ENCODE measurements at places on chromosomes 3 and 15.

DNA sequence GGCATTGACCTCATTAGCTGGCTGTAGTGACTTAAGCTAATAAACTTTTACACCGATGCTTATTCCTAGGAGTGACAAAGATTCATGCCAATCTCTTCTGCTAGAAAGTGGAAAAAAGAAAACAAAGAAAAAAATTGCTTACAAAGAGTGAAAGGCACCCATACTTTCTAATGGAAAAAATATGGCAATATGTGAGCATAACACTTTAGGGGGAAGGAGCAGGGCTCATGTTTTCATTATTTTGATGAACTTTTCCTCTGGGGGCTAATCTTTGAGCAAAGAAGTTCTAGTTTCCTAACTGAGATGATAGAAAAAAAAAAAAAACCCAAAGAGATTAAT, 94.8 kb upstream of the THRB start:
- DNase-seq: no peak

GRCh38 chr15:74817370-74817737, 4.7 kb downstream of the LMAN1L start:
- peak; percentile 50 for DNase-seq

DNA sequence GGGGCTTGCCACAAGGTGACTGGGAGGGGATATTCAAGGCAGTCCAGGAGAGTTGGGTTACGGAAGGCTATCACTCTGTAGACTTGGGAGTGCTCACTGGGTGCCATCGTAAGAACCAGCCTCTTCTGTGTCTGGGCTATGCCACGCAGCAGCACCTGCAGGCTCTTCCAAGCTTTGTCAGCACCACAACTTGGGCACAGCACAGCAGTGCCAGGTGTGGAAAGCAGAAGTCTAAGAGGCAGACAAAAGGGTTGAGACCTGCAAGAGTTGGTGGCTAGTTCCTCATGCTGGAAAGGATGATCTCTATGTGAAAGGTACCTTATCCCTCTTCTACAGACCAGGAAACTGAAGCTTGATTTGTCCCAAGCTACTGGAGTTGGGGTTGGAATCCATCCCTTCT, 15.8 kb downstream of the CX3CR1 start:
- no peak for DNase-seq

GRCh38 chr15:60087561-60087960, 83.5 kb downstream of the FOXB1 start:
- no peak for DNase-seq

DNA sequence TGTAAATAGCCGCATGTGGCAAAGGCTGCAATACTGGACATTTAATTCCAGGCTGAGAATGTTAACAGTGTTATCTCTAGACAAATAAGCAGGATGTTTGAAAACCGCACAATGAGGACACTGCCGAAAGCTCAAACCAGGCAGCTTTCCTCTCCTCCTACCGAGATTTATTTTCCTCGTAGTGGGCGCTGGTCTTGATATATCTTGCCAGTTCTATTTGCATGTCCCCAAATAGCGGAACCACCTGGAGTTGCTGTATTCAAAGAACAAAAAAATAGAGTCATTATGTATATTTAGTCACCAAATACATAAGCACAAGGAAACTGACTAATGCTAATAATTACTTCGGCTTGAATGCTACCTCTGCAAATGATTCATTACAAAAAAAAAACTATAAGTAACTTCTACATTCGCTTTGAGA, 46.5 kb downstream of the CYFIP1 start:
- DNase-seq: peak; percentile 88

DNA sequence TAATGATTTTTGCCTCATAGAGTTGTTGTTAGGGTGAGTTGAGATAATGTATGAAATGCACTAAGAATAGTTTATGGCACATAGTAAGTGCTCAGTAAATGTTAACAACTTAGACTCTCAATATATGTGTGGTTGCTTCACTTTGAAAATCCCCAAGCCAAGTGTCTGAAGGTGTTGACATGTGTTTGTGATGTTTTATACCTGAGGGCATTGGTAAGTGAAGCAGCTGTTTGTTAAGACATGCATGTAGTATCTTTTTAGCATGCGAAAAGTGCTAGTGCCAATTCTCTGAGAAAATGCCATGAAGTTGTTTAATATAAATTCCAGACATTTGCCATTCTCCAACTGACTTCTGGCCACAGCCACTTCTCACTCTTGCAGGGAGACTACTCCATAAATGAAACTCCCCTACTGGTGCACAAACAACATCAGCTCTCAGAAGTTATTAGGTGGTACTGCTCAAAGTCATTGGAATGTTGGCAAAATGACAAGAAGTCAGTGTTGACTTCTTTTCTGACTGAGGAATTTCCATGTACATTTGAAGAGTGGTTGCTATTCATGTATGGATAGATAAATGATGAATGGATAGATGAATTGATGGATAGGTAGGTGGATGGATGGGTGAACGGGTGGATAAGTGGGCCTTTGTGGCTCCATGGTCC, 103.6 kb upstream of the NUDT16 start:
- no peak for DNase-seq

GRCh38 chr15:89197503-89197971, 23.8 kb downstream of the RLBP1 start:
- no peak for DNase-seq

GRCh38 chr3:125381743-125382142, 6.6 kb upstream of the ZNF148 start:
- DNase-seq: no peak

DNA sequence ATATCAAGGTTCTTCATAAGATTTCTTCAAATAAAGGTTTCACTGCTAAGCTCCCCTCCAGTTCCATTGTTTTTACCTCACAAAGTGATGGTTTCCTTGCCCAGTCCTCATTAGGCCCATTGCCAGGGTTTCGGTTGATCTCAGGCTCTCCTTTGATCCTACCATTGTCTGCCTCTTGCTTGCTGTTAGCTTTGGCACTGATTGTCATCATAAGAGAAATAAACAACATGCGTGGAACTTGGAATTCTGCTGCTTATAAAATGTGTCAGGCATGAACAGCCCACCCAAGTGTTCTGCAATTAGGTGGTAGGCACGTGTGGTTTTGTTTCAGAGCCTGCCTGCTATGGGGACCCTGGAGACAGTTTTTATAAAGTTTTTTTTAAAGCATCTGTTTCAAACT, 107.6 kb upstream of the BFSP2 start:
- no peak for DNase-seq

DNA sequence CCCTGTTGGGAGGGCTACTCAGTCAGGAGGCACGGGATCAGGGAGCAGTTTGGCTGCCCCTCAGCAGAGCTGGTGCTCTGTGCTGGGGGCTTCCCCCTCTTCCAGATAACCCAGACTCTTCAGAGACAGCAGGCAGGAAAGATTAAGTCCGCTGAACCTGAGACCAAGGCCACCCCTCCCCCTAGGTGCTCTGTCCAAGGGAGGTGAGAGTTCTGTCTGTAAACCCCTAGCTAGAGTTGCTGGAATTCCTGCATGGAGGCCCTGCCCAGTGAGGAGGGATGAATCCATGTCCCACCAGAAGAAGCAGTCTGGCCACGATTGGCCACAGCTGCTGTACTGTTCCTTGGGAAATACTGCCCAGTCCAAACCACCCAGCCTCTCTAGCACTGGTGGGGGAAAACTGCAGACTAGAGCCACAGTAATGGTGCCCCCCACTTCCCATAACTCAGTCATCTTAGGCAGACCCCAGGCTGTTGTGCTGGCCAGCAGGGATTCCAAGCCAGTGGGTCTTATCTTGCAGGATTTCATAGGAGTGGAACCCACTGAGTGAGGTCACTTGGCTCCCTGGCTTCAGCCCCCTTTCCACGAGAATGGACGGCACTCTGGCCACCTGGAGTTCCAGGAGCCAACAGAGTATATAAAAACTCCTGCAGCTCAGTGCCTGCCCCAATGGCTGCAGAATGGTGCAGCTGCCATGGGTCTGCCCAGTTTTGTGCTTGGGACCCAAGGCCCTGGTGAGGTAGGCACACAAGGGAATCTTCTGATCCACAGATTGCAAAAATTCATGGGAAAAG, 42.9 kb downstream of the NPAP1 start:
- DNase-seq: no peak

DNA sequence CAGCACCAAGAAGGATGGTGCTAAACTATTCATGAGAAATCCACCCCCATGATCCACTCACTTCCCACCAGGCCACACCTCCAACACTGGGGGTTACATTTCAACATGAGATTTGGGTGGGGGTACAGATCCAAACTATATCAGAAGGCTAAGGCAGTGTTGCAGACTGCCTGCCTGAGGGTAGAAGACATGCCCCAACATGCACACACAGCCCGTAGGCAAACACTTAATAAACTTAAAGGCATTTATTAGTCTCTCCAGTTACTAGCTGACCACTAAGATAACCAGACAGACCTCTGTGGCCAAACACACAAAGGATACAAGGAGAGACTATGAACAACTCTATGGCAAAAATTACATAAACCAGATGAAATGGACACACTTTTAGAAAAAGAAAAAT, 10.2 kb downstream of the FAM162A start:
- no peak for DNase-seq

- no peak for DNase-seq
Measured at GRCh38 chr3:197718891-197719290, 17.8 kb downstream of the RUBCN start.

DNA sequence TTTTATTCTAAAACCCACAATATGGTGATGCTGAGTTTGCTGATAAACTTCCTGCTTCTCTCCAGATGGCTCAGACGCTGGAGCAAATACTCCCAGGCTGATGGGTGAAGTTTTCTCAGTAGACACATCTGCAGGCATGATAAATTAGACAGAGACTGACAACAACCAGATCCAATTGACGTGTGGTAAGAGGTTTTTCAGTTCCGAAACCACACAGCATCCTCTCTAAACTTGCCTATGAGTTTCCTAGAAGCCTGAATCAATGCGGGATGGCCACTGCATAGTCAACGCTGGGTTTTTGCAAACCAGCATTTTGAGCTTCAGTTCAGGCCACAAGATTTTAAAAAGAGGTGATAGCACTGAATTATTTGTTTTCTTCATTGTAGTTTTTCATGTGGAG, 360.3 kb upstream of the ARRDC4 start:
- no peak for DNase-seq

All from NCI-H2081 treated with DMSO at 0.1 percent for 48 hours (cell line).